ENCODE measurements at places on chromosomes 5 and 9. TPM values are rescaled to one million over a fixed set of nuclear protein-coding genes. Genes with fewer than 3 reads are reported as not detected.

Gene PAEP
- not detected for polyA plus RNA-seq

Gene PCDHAC2
- polyA plus RNA-seq: not detected

Gene PCDHGA12
- 4.3 TPM for polyA plus RNA-seq

Gene OTULIN
- 10.9 TPM for polyA plus RNA-seq

Gene GFI1B
- polyA plus RNA-seq: 0.10 TPM

Gene WWC1
- 5.2 TPM for polyA plus RNA-seq

Gene INSL4
- polyA plus RNA-seq: 0.05 TPM

Gene NUTM2G
- not detected for polyA plus RNA-seq

Gene CYSRT1
- 0.56 TPM for polyA plus RNA-seq

Gene AK8
- 0.14 TPM for polyA plus RNA-seq

Gene ADAMTS6
- polyA plus RNA-seq: 21.3 TPM

Gene KCNMB1
- 0.01 TPM for polyA plus RNA-seq

Gene LCN15
- not detected for polyA plus RNA-seq

Gene SLC6A3
- not detected for polyA plus RNA-seq

Gene TRAF1
- polyA plus RNA-seq: 4.0 TPM

Gene PKD2L2
- polyA plus RNA-seq: not detected

Gene DDX4
- polyA plus RNA-seq: not detected

Gene DPYSL3
- polyA plus RNA-seq: 139 TPM

Gene SLC6A19
- polyA plus RNA-seq: not detected

Gene MSMP
- polyA plus RNA-seq: not detected

Gene SPATA6L
- polyA plus RNA-seq: 1.0 TPM

Gene SETX
- polyA plus RNA-seq: 31.5 TPM

Gene PLCXD3
- polyA plus RNA-seq: 0.02 TPM

Gene CDK9
- polyA plus RNA-seq: 38.2 TPM
